Activated CD4-positive, alpha-beta T cell treated with anti-CD3 and anti-CD28 coated beads for 36 hours (primary cell): ENCODE measurements at places on chromosomes 3 and 15.

DNA sequence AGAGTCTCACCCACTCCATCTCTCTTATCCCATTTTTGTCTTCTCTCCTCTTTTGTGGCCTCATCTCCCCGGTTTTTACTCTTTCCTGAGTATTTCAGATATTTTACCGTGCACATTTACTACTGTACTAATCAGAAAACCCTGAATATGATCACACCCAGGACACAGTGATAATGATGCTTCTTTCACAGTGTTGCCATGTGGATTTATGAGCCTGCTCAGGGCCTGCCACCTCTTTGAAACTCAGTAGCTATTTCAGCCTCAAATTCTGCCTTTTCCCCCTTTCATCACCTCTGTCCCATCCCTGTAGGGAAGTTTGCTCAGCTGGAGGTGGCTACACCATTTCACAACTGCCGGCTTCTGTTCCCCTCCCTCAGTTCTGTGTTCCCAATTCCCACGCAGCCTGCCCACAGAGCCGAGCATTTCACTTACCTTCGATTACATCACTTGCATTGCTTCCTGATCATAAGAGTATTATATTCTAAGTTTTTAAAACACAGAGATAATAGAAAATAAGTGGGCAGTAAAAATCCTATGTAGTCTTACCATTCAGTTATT lies 33.2 kb downstream of the ARNT2 start:
- DNase-seq, result no peak

DNA sequence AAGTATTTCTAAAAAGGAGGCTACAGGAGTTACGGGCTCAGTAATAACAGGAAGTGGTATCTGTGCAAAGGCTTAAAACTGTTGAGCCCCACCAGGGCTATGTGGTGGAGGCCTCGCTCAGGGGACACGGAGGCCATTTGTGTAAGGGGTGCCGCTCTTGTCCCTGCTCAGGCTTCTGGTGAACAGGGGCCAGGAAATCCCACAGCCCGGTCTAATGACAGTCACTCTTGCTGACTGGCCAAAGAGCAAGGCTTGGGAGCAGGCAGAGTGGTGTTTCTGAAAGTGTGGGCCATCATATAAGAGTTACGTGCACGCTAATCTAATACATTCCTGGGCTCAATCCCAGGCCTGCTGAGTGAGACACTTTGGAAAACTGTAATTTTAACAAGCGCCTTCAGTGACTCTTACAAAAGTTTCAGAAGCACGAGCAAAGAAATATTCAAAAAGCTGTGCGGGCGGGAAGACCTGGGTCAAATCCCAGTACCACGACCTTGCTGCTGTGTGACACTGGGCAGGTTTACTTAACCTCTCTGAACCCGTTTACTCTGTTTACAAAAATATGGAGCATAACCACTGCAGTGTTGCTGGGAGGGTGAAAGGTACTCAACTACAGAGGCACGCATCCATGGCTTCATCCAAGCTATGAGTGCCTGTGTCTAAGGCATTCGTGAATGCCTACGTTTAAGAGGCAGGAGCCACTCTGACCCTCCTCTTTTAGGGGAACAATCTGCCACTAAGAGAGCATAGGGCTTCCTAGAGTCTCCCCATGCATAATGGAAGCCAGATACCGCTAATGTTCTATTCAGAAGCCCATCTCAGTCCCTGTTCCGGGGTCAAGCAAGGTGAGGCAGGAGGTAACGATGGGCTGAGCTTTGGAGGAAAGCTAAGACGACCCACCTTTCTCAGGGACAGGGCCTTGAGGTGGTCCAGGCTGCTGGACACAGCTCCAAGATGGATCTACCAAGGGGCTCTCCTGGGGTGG lies 2.0 kb downstream of the ATP10A start:
- peak; percentile 50 for DNase-seq

- DNase-seq, result no peak
Measured at GRCh38 chr15:85047271-85047948, 65.8 kb downstream of the PDE8A start.

DNA sequence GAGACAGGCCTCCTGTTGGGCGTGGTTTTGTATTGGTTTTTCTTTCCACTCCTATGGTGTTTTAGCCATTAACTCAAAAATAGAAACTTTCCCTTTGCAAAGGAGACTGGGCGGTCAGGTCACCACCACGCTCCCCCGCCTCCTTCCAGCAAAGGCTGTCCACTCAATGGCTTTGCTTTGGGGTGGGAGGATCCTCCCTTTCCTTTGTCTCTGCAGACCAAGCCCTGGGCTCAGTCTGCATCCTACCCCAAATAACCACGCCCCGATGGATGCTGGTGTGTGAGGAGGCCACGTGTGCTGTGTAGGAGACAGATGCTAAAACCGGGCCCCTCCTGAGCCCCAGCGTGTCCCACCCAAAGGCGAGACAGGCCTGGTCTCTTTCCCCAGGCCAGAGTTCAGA lies 68.5 kb downstream of the GRIP2 start:
- DNase-seq, result no peak

- DNase-seq, result no peak
Measured at GRCh38 chr3:54691289-54691771, 236.5 kb downstream of the LRTM1 start.

DNA sequence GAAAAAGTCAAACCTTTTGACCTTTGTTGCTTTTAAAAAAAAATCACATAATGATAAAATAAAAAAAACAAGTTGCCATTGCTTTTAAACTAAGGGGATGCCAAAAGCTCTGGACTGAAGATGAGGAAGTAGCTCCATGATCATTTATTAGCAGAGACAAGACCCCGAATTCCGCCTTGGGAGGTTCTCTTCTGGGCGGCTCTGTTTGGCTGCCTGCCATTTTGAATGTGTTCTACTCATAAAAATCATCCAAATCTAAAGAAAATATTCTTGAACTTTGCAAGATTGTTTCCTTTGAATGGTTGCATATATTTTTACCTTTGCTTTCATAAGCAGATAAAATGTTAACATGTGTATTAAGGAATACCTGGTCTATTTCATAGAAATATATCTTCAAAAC lies 63.8 kb downstream of the NCEH1 start:
- no peak for DNase-seq

DNA sequence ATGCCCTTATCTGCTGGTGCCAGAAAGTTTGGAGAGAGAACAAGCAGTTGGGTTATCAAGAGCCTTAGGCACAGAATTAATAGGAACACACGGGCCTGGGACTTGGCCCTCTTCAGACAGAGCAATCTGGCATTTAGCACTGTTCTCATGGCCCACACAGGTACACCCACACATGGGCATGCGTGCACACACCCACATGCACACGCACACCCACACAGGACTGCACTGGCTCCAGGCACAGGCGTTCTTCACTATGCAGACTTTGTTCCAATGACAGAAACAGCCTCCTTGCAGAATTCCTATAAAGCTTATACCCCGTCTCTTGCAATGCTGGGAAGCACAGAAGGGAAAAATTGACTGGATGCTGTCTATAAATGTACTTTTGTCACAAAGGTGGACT lies 36.3 kb downstream of the TMEM44 start:
- DNase-seq, result no peak

DNA sequence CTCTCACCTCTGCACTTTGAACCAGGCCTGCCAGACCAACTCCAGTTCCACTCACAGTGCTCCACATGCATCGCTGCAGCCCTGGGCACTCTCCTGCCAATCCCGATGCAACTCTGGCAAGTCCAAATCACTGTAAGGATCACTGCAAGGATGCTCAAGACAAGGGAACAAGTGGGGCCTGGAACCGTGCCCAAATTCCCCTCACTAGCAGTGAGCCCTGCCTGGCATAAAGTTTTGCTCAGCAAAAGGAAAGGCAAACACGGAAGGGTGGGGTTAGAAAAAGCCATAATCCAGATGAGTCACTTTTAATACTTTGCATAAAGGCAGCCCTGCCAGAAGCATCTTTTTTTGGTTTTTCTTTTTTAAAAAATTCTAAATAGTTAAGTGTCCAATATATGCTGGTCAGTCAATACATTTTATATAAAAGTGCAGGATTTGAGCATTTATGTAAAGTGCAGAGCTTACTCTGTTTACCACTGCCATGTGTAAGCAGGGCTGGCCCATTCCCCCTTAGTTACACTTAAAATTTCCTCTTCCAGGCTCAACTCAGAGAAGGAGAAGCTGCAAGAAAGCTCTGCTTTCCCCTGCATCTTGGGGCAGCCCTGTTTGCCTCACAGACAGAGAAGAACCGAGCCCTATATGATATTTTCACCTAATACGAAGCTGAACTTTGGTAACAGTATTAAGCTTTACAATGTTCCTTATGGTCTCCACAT lies 102.2 kb downstream of the CD47 start:
- no peak for DNase-seq

GRCh38 chr3:79418855-79419621 lies 348.8 kb downstream of the ROBO1 start:
- no peak for DNase-seq

- DNase-seq, result no peak
Measured at GRCh38 chr15:56469483-56469882, 4.5 kb upstream of the MNS1 start.

GRCh38 chr3:124834723-124835718 lies 52.1 kb downstream of the ITGB5 start:
- peak; percentile 71 for DNase-seq

DNA sequence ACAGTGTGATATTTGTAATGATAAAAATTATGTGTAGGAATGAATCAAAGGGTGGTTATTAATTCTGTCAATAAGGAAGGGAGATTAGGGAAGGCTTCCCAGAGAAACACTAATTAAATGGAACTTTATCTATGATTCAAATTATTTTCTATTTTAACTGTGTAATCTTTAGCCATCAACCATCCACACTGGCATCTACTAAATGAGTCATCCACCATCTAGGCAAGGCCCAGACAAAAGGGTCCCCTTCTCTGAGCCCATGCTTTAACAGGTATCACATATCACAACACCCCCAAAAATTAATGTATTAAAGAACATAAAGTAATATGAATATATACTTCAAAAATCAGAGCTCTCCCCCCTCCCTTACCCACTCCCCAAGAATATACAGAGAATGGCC lies 19.9 kb upstream of the TPM1 start:
- no peak for DNase-seq

- DNase-seq, result no peak
Measured at GRCh38 chr15:78977091-78977571, 32.3 kb upstream of the CTSH start.

- no peak for DNase-seq
Measured at GRCh38 chr3:152104847-152105415, 163.8 kb upstream of the MBNL1 start.

- peak; percentile 19 for DNase-seq
Measured at GRCh38 chr3:52313774-52314188, 2.3 kb upstream of the DNAH1 start.

- peak; percentile 9 for DNase-seq
Measured at GRCh38 chr15:57562196-57562769, 29.4 kb upstream of the MYZAP start.

DNA sequence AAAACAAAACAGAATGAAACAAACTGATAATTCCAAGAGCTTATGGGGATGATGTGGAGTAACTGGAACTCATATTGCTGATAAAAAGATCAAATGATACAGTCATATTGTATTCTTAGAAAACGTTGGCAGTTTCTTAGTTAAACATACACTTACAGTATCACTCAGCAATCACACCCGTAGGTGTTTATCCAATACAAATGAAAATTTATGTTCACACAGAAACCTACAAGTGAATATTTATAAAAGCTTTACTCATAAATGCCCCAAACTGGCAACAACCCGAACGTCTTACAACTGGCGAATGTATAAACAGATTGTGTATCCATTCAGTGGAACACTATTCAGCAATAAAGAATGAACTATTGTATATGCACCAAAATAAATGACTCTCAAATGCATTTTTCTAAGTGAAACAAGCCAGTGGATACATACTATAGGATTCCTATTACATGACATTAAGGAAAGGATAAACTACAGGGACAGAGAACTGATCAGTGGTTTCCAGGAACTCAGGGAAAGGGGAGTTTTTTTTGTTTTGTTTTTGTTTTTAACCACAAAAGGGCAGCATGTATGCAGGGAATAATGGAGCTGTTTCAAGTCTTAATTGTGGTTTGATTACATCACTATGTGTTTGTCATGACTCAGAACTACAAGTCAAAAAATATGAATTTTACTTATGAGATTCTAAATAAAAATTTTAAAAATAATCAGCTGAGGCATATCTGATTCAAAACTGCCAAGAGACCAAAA lies 71.8 kb upstream of the NDUFB4 start:
- no peak for DNase-seq

DNA sequence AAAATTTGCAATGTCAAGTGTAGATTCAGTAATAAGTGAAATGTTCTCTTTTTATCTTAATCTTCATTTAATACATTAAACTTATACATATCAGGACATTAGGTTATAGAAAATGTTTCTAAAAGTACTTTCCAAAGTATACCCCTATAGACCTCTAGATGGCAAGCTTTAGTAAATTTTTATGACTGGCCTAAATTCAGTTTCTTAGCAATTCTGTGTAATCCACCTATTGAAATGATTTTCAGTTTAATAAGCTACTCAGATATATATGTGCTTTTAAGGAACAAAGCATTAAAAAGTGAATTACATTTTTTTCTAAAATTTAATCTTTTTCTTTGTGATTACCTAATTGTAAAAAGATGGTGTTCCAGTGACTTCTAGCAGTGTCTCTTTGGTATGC lies 342.2 kb downstream of the GBE1 start:
- DNase-seq, result no peak

DNA sequence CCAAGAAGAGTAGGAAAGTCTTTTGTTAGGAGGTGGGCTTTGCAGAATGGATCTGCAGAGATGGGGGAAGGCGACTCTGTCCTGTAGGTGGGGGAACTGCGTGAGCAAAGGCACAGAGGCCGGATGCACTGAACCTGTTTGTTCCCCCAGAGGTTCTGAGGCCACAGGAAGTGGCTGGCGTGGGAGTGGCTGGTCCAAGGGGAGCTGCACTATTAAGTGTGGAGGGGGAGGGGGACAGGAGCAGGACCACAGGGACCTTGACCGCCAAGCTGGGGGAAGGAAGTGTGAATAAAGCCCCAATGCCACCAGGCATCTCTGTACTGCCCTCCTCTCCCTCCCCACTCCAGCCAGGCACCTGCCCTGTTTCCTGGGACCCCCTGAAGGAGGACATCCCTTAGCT lies 51.8 kb downstream of the CYP11A1 start:
- DNase-seq, result peak; percentile 53

GRCh38 chr3:105422645-105423044 lies 55.9 kb downstream of the ALCAM start:
- no peak for DNase-seq

DNA sequence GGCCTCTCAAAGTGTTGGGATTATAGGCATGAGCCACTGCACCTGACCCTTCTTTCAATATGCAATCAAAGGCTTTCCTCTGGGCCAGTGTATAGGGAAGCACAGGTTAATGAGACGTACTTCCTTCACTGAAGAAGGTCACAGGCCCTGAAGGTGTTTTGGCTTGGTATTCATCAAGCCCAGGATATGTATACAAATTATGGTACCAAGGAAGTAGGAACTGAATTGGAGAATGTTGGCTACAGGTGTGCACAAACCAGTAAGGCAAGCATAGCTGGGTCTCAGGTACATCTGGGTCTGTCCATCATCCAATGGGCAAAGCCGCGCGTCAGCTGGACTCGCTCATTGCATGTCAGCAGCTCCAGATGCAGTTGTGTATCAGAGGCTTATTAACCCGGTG lies 237.9 kb downstream of the ADAMTS17 start:
- no peak for DNase-seq

- DNase-seq, result no peak
Measured at GRCh38 chr15:99402014-99402729, 150.9 kb downstream of the LRRC28 start.

- DNase-seq, result no peak
Measured at GRCh38 chr15:63598473-63599400, 1.6 kb downstream of the FBXL22 start.
